Stimulated activated CD4-positive, alpha-beta T cell treated with anti-CD3 and anti-CD28 coated beads, Interleukin-1b, Interleukin-23, amount 100 ng/mL, for 1 hour (primary cell): ENCODE measurements at places on chromosomes 5 and 9.

DNA sequence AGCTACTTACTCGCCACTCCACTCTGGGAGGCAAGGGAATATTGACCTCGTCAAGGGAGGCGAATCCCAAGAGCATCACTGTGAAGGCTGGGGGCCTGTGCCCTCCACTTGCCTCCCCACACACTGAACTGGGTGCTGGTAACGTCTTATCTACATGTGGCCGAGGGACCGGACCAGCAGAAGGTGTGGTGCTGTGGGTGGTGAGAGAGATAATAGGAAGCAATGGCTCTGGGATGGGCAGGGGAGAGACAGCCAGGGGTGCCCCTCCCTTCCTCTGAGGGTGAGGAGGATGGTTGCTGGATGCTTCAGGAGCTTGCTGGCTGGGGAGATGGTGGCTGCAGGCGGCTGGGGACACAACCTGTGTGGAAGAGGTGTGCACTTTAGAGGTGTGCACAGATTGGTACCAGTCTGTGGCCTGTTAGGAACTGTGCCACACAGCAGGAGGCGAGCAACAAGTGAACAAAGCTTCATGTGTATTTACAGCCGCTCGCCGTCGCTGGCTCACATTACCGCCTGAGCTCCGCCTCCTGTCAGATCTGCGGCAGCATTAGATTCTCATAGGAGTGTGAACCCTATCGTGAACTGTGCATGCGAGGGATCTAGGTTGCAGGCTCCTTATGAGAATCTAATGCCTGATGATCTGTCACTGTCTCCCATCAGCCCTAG lies 100.3 kb downstream of the ENTREP1 start:
- DNase-seq = no peak

DNA sequence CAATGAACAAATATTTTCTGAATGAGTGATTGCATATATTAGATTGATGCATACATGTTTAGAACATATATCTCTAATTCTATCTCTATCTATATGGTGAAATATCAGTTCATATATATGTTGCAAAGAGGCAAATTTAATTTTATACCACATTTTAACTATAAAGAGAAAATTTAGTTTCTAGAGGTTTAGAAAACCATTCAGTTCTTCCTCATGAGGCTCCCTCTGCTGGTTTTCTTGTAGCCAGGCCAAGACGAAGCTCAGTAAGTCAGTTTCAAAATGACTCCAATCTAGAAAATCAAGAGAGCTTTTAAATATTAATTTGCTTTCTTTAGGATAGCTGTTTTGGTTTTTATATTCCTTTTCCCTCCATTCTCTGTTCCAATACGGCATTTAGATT lies 312.1 kb downstream of the TMEM232 start:
- DNase-seq = no peak

DNA sequence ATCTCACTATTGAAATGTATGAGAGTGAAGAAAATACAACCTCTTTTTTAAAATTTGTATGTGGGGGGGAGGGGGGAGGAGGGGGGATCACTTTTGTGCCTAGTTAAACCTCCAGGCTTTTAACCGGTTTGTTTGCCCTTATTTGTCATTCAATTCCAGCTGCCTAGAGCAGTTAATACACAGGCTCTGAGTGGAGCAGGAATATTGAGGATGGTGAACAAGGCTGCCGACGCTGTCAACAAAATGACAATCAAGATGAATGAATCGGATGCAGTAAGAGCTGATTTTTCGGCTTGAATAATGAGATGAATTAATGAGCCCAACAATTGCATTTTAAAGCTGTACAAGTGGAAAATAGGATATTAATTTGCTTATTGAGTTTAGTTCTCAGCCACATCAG lies 28.7 kb upstream of the SNX24 start:
- DNase-seq = no peak

DNA sequence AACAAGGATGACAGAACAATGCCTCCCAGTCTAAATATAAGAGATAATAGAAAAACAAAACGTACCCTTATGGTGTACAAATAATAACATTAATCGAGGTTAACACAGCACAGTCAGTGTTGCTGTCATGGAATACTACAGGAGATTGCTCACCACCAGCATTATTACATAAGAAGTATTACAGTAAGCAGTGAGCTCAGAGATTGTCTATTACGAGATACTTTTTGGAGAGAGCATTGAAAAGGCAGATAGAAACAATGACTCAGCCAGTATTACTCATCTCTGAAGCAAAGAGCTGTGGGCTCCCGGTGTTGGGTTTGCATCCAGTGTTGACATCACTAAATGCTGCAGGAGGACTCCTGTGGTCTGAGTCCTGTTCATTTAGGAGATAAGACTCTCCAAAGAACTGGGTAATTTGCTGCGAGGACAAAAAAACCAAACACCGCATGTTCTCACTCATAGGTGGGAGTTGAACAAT lies 191.9 kb upstream of the SEMA6A start:
- no peak for DNase-seq

DNA sequence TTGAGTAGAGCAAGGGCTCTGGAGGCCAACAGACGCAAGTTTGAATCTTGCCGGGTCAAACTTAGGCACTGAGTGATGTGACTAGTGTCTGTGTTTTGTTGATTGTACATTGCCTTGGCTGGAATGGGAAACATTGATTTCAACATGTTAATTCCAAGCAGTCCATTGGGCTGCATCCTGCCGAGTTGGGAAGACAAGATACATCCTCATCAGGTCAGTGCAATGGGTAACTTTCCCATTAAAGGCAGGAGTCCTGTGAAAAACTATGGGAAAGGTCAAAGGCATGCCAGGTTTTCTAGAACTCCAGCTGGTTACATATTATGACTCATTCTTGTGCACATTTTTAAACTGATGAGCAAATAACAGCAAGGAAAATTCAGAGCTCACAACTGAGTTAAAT lies 126.5 kb upstream of the ABCA1 start:
- no peak for DNase-seq

DNA sequence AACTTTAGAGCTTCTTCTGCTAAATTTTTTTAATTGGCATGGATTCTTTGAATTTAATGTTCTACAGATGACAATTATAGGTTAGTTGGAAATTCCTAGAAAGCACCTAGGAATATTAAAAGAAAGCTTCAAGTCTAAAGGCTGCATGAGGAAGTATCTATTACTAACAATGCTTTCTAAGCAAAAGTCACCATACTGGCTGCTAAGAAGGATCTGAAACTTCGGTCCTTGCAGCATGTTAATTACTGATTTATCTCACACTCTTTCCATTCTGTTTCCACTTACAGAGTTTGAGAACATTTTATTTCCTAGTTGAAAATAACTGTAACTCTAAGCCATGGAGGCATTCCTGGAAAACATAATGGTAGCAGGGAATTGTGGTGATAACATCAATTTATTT lies 8.4 kb downstream of the SEMA6A start:
- DNase-seq = no peak

DNA sequence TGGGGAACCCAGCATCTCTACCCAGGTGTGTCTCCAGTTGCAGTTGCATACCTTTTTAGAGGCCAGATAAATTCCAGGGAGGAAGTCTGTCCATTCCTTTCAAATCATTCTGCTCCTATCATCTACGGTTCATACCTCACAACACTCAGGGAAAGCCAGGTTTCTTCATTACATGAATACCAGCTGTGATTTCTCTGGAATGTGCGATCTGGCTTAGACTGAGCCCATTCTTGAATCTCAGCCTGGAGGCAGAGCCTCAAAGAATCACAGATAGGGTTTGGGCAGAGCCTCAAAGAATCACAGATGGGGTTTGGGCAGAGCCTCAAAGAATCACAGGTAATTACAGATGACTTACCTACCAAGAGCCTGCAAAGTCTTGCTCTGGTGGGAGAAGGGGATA lies 7.2 kb downstream of the P4HA2 start:
- no peak for DNase-seq

- DNase-seq = no peak
These were observed 606 bp downstream of the EEIG1 start for GRCh38 chr9:127980060-127980705.

GRCh38 chr9:126758916-126759585 lies 45.8 kb upstream of the ZBTB43 start:
- no peak for DNase-seq

DNA sequence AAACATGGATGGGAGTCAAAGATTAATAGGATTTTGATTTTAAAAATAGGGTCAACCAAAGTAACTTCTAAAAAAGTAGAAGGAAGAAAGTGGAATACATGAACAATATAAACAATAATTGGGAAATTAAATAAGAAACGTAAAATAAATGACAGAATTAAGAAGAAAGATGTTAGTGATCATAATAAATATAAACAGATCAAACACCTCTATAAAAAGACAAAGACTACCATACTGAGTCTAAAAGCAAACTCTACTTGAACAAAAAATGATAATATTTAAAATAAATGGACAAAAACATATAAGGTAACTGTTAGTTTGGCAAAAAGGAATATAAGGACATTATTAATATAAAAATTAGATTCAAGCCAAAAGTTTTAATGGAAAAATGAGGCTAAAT lies 57.7 kb upstream of the ZNF618 start:
- no peak for DNase-seq
